ENCODE measurements at places on chromosomes 5 and 9. TPM values are rescaled to one million over a fixed set of nuclear protein-coding genes. Genes with fewer than 3 reads are reported as not detected.

The OTP gene
- total RNA-seq: not detected

The KIF4B gene
- total RNA-seq: 0.17 TPM

The PCDHA8 gene
- total RNA-seq: 0.49 TPM

The SNCAIP gene
- total RNA-seq: 4.0 TPM

The PAM gene
- total RNA-seq: 227 TPM

The ZDHHC11 gene
- 12.6 TPM for total RNA-seq

The UNC13B gene
- total RNA-seq: 92.1 TPM

DNA sequence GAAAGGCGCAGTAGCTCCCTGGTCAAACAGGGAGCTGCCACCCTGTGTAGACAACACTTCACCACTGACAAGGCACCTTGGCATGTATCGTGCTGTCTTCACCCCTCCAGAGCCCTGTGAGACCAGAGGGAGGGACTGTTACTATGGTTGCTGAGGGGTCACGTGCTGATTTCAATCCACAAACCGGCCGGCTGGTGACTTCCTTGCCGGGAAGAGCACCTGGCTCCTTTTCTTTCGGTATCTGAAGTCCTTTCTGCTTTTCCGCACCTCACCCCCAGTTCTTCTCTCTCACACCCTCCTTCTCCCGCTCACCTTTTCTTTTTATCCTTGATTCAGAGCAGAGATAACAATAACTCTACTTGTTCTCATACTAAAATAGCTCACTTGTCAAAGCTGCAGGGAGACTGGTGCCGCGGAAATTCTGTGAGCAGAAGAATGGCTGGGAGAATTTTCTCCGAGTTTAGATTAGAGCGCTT, 327.2 kb downstream of the ZSWIM6 start:
- H3K4me1 ChIP-seq: no peaks in the 10 kb centered on the region
- no peak overlapping the region for H3K4me3 ChIP-seq
- no peaks in the 10 kb centered on the region for H3K36me3 ChIP-seq
- H3K27ac ChIP-seq: no peak overlapping the region

GRCh38 chr5:131758520-131758900, 38.3 kb downstream of the FNIP1 start:
- no peaks in the 10 kb centered on the region for H3K36me3 ChIP-seq
- peaks cover 23% of the 10 kb centered on the region for H3K4me1 ChIP-seq
- DNase-seq: no peak
- H3K27me3 ChIP-seq: no peaks in the 10 kb centered on the region
- no peak overlapping the region for H3K27ac ChIP-seq

DNA sequence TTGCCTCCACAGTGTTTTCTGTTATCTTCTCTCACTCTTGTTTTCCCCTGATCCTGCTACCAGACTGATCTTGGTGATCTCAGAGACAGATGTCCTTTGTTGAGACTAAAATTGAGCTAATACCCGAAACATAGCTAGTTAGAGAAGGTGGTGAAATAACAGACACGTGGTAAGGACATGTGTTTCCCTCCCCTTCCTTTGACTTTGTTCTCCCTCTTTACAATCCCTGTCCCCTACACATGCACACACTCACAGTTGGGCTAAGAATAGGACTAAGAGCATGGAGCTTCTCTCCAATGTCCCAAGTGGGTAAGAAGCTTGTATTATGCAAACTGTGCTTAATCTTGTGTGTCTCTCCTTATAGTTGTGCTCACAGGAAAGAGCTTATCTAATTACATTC, 1603.0 kb upstream of the C9orf72 start:
- no peaks in the 10 kb centered on the region for H3K4me1 ChIP-seq
- no peak overlapping the region for H3K4me3 ChIP-seq
- no peaks in the 10 kb centered on the region for H3K27me3 ChIP-seq
- no peak for DNase-seq

GRCh38 chr9:81564632-81565031, 124.7 kb downstream of the TLE1 start:
- H3K27ac ChIP-seq: no peak overlapping the region
- no peak for DNase-seq
- H3K27me3 ChIP-seq: peaks cover 3% of the 10 kb centered on the region
- H3K4me3 ChIP-seq: no peak overlapping the region
- H3K4me1 ChIP-seq: no peaks in the 10 kb centered on the region
- H3K36me3 ChIP-seq: no peaks in the 10 kb centered on the region

- peak overlapping the region; percentile 90 for H3K4me3 ChIP-seq
- peaks cover 15% of the 10 kb centered on the region for H3K4me1 ChIP-seq
- H3K27me3 ChIP-seq: peaks cover 15% of the 10 kb centered on the region
- H3K36me3 ChIP-seq: no peaks in the 10 kb centered on the region
Observed at GRCh38 chr9:21800931-21801682, 1.3 kb upstream of the MTAP start.

DNA sequence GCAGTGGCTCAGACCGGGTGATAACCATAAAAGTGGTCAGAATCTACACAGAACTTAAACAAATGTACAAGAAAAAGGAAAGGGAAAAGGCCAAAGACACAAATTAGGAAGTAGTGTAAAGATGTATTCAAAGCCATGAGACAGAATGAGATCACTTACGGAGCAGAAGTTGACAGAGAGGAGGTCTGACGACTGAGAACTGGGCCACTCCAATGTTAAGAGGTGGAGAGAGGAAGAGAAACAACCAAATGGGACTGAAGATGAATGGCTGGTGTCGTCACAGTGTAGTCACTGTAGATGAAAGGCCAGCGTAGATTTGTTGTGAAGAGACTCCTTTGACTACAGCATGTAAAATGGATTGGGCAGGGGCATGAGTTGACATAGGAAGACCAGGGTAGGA, 114.4 kb downstream of the DROSHA start:
- no peaks in the 10 kb centered on the region for H3K27me3 ChIP-seq
- H3K36me3 ChIP-seq: peaks cover 75% of the 10 kb centered on the region
- H3K4me3 ChIP-seq: no peak overlapping the region
- no peak for DNase-seq
- no peaks in the 10 kb centered on the region for H3K4me1 ChIP-seq
- no peak overlapping the region for H3K27ac ChIP-seq

GRCh38 chr5:53481887-53482716, 1.7 kb downstream of the FST start:
- H3K27me3 ChIP-seq: no peaks in the 10 kb centered on the region
- H3K27ac ChIP-seq: no peak overlapping the region
- no peaks in the 10 kb centered on the region for H3K36me3 ChIP-seq
- H3K4me1 ChIP-seq: peaks cover 3% of the 10 kb centered on the region
- H3K4me3 ChIP-seq: peak overlapping the region; percentile 71

DNA sequence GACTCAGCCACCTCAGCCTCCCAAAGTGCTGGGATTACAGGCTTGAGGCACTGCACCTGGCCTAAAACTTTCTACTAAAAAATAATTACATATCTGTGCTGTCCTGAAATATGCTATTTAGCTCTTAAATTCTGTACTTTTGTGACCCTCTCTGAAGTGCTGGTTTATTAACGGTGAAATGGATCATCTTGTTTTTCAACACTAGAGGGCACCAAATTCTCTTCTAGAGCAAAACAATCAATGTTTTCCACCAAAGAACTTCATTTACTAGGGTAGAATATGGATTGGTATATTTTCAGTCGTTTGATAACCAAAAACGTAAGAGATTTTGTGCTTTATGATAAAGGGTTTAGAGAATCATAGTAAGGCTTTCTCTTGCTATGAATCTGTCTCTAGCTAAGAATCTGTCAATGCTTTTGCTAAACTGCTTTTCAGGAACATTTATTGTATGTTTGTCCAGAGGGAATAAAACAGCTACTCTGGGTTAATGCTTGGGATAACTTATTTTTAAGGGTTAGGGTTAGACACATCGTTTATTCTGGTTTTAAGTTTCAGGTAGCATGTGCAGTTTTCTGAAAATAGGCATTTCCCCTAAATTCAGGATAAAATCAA, 63.6 kb downstream of the RNF180 start:
- no peaks in the 10 kb centered on the region for H3K27me3 ChIP-seq
- H3K27ac ChIP-seq: no peak overlapping the region
- H3K4me1 ChIP-seq: no peaks in the 10 kb centered on the region
- H3K4me3 ChIP-seq: no peak overlapping the region
- H3K36me3 ChIP-seq: no peaks in the 10 kb centered on the region
- no peak for DNase-seq

DNA sequence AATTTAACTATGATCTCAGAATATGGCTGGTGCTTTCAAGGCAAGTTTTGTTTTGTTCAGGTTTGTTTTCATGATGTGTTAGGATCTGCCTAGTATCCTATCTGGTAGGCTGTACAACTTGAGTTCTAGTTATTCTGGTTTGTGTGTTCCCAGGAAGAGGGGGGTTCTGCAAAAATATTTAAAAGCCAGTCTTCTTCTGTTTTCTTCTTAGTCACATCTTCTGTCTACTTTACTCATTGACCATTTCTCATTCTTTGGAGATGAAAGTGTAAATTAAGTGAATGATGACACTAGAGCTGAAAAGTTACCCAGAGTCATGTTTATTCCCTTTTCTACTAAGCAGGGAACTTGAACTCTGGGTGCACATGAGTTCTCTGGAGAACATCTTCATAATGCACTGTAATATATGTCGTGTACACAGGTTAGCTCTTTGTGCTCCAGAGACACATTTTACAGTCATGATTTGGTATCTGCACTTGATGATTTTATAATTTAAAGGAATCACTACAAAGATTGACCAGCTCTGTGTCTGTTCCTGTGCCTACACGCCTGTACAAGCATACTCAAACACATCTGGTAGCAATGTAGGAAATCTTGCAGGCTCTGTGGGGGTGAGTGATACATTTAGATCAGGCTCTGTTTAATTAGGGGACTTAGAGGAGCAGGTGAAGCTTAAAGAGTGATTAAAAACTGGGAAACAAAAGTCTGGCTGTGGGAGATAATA, 5.0 kb downstream of the SMAD5 start:
- peaks cover 30% of the 10 kb centered on the region for H3K4me1 ChIP-seq
- no peaks in the 10 kb centered on the region for H3K27me3 ChIP-seq
- no peak overlapping the region for H3K27ac ChIP-seq
- no peaks in the 10 kb centered on the region for H3K36me3 ChIP-seq

GRCh38 chr9:80143899-80144298, 572.1 kb downstream of the TLE4 start:
- no peaks in the 10 kb centered on the region for H3K27me3 ChIP-seq
- no peak overlapping the region for H3K4me3 ChIP-seq
- no peak overlapping the region for H3K27ac ChIP-seq
- no peak for DNase-seq
- no peaks in the 10 kb centered on the region for H3K36me3 ChIP-seq
- no peaks in the 10 kb centered on the region for H3K4me1 ChIP-seq

DNA sequence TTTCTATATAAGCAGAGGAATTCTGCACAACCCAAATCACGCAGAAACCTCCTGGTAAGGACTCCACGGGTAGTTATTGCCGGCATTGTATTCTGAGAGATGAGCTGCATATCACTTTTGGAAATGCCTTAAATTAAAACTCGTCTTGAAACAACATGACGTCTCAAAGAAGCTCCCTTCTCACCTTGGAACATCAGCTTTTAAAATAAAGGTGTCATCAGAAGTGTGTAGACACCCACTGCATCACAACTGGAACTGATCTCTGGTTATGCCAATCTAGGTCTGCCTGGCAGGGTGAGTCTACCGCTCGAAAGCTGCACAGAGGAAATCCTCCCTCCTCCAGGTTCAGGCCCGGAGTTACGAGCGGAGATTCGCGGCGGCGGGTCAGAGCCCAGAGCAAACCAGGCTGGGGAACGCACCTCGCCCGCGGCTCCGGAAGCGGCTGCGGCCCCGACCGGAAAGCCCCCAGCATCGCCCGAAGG, 974 bp upstream of the SLC12A2 start:
- no peaks in the 10 kb centered on the region for H3K36me3 ChIP-seq
- H3K4me1 ChIP-seq: peaks cover 17% of the 10 kb centered on the region
- H3K27ac ChIP-seq: peak overlapping the region; percentile 94
- DNase-seq: no peak
- peak overlapping the region; percentile 85 for H3K4me3 ChIP-seq
- no peaks in the 10 kb centered on the region for H3K27me3 ChIP-seq

GRCh38 chr5:103216697-103217096, 41.9 kb upstream of the MACIR start:
- H3K27ac ChIP-seq: no peak overlapping the region
- no peaks in the 10 kb centered on the region for H3K4me1 ChIP-seq
- no peaks in the 10 kb centered on the region for H3K36me3 ChIP-seq
- no peak overlapping the region for H3K4me3 ChIP-seq
- DNase-seq: no peak

- H3K36me3 ChIP-seq: peaks cover 44% of the 10 kb centered on the region
- H3K4me1 ChIP-seq: peaks cover 23% of the 10 kb centered on the region
- no peak for DNase-seq
- H3K27me3 ChIP-seq: no peaks in the 10 kb centered on the region
- H3K4me3 ChIP-seq: no peak overlapping the region
Observed at GRCh38 chr9:137082925-137083290, 3.9 kb upstream of the MAN1B1 start.

Measured in upper lobe of right lung (tissue), 1 donor.